CD4-positive, alpha-beta T cell (primary cell): ENCODE measurements at places on chromosomes 5 and 9. TPM values are rescaled to one million over a fixed set of nuclear protein-coding genes. Genes with fewer than 3 reads are reported as not detected.

DNA sequence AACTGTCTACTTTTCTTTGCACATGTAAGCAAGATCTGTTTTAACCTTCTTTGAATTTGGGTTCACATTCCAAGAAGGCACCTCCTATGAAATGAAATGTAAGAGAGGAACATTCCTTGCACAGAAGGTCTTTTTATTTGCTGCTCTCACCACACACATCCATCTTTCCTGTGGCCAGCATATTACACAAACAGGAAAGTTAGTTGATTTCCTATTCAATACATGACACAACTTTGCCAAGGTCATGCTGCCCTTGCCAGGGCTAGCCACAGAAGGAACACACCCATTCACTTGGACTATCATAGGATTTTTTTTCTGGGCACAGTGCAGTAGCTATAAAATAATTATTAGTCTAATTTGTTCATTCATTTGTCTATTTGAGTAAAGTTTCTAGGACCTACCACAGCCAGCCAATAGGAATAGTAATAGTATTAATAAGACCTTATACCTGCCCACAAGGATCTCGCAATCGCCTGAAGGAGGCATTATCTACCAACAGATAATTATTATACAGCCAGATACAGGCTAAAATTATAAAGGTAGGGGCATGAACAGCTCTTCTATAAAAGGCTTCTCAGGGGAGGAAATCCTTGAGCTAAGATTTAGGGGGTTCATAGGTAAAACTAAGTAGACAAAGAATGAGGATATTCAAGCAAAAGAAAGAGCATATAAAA is 78.1 kb upstream of the NREP start:
- no peaks in the 10 kb centered on the region for H3K27me3 ChIP-seq
- H3K36me3 ChIP-seq, result no peaks in the 10 kb centered on the region
- H3K4me1 ChIP-seq, result no peaks in the 10 kb centered on the region
- DNase-seq, result no peak
- H3K4me3 ChIP-seq, result no peak overlapping the region
- H3K27ac ChIP-seq, result no peak overlapping the region

- no peak overlapping the region for H3K27ac ChIP-seq
- H3K4me1 ChIP-seq, result no peaks in the 10 kb centered on the region
- no peak for DNase-seq
- H3K36me3 ChIP-seq, result no peaks in the 10 kb centered on the region
- no peak overlapping the region for H3K4me3 ChIP-seq
- no peaks in the 10 kb centered on the region for H3K27me3 ChIP-seq
Observed at GRCh38 chr5:10727861-10728260, 33.2 kb downstream of the DAP start.

DNA sequence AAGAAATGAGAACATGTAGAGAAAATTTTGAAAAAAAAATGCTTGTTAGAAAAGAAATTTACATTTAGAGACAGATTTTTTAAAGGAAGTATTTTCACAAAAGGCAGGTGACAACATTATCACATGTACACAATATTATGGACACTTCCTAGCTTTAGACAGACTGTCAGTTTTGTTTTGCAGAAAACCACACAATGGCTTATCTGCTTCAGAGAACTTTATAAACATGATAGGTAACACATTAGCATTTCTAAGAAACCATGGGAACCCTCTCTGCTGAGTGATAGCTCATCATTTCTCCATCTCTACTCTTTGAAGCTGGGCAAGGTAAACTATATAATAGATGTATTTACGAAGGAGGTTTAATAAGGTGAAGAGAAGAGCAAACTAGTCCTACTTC is 25.6 kb downstream of the POU5F2 start:
- DNase-seq, result no peak
- no peaks in the 10 kb centered on the region for H3K27me3 ChIP-seq
- H3K36me3 ChIP-seq, result no peaks in the 10 kb centered on the region
- no peak overlapping the region for H3K4me3 ChIP-seq
- H3K27ac ChIP-seq, result no peak overlapping the region
- no peaks in the 10 kb centered on the region for H3K4me1 ChIP-seq

- no peaks in the 10 kb centered on the region for H3K36me3 ChIP-seq
- no peak overlapping the region for H3K4me3 ChIP-seq
- H3K4me1 ChIP-seq, result no peaks in the 10 kb centered on the region
- H3K27me3 ChIP-seq, result no peaks in the 10 kb centered on the region
- DNase-seq, result no peak
Observed at GRCh38 chr9:86794391-86795046, 152.8 kb downstream of the GAS1 start.

- H3K27me3 ChIP-seq, result no peaks in the 10 kb centered on the region
- H3K4me1 ChIP-seq, result no peaks in the 10 kb centered on the region
- no peak overlapping the region for H3K27ac ChIP-seq
- H3K36me3 ChIP-seq, result no peaks in the 10 kb centered on the region
Observed at GRCh38 chr5:107123014-107123413, 547.7 kb downstream of the EFNA5 start.

GRCh38 chr9:99054581-99054980 is 50.3 kb upstream of the TGFBR1 start:
- H3K27me3 ChIP-seq, result no peaks in the 10 kb centered on the region
- no peak overlapping the region for H3K27ac ChIP-seq
- H3K36me3 ChIP-seq, result no peaks in the 10 kb centered on the region
- no peak for DNase-seq
- H3K4me3 ChIP-seq, result no peak overlapping the region

GRCh38 chr5:82176115-82176814 is 101.9 kb downstream of the RPS23 start:
- no peak overlapping the region for H3K4me3 ChIP-seq
- no peak overlapping the region for H3K27ac ChIP-seq
- no peaks in the 10 kb centered on the region for H3K27me3 ChIP-seq

- no peak overlapping the region for H3K27ac ChIP-seq
- peak overlapping the region; percentile 72 for H3K4me3 ChIP-seq
- no peak for DNase-seq
- no peaks in the 10 kb centered on the region for H3K27me3 ChIP-seq
Observed at GRCh38 chr5:75050415-75050814, 1.9 kb downstream of the GCNT4 start.

DNA sequence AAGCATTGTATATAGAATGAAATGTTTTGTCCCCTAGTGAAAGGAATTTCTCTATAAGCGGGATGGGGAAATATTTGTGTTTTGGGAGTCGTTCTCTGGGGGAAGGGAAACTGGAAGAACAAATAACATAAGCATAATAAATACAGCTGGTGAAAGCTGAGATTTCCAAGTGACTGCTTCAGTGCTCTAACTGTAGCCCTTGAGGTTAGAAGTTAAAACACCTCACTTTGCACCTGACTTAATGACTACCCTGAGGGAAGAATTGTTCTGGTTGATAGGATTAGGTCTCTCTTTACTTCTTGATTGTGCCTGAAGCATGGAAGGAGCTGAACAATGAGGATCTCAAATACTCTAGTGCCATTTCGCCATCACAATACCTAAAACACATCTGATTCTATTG is 307.4 kb downstream of the MAN2A1 start:
- H3K27me3 ChIP-seq, result no peaks in the 10 kb centered on the region
- H3K27ac ChIP-seq, result no peak overlapping the region
- DNase-seq, result no peak

GRCh38 chr5:10502578-10502977 is 60.9 kb downstream of the ROPN1L start:
- no peaks in the 10 kb centered on the region for H3K27me3 ChIP-seq
- no peaks in the 10 kb centered on the region for H3K36me3 ChIP-seq
- DNase-seq, result no peak
- H3K27ac ChIP-seq, result no peak overlapping the region

DNA sequence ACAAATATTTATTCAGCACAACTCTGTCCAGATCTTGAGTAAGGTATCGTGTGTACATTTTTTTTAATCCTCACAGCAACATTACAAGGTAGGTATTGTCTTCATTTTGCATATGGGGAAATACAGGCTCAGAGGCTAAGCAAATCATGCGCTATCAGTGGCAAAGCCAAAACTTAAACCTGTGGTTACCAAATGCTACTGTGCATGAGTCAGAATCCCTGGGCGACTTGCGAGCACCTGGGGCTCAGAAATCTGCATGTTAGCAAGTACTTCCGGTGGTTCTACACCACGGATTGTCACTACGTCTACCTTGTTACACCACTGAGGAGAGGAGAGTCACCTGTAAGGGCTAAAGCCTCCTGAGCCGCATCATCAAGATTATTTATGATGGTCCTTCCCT is 21.3 kb downstream of the C5orf58 start:
- peak overlapping the region; percentile 70 for H3K27ac ChIP-seq
- H3K4me1 ChIP-seq, result peaks cover 22% of the 10 kb centered on the region
- no peak overlapping the region for H3K4me3 ChIP-seq

DNA sequence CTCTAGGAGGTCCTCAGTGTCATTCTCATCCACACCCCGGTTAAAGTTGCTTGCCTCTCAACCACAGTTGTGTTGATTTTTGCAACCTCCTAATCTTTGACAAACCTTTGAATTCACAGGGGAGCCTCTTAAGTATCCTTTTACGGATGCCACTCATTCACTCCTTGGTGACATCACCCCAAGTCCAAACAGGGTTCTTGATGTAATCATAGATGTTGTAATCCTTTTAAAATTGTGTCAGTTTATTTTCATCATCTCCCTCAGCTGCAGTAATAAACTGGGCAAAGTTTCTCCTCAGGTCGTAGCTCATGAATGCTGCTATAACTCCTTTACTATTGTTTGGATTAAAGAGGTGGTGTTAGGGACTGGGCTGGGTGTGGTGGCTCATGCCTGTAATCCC is 637.2 kb upstream of the NUDT12 start:
- H3K27me3 ChIP-seq, result no peaks in the 10 kb centered on the region
- H3K36me3 ChIP-seq, result no peaks in the 10 kb centered on the region
- H3K27ac ChIP-seq, result no peak overlapping the region
- no peak overlapping the region for H3K4me3 ChIP-seq
- H3K4me1 ChIP-seq, result no peaks in the 10 kb centered on the region

GRCh38 chr5:172904643-172905345 is 54.4 kb upstream of the RPL26L1 start:
- H3K36me3 ChIP-seq, result peaks cover 19% of the 10 kb centered on the region
- H3K4me1 ChIP-seq, result no peaks in the 10 kb centered on the region
- H3K27me3 ChIP-seq, result no peaks in the 10 kb centered on the region
- H3K4me3 ChIP-seq, result no peak overlapping the region
- no peak overlapping the region for H3K27ac ChIP-seq

DNA sequence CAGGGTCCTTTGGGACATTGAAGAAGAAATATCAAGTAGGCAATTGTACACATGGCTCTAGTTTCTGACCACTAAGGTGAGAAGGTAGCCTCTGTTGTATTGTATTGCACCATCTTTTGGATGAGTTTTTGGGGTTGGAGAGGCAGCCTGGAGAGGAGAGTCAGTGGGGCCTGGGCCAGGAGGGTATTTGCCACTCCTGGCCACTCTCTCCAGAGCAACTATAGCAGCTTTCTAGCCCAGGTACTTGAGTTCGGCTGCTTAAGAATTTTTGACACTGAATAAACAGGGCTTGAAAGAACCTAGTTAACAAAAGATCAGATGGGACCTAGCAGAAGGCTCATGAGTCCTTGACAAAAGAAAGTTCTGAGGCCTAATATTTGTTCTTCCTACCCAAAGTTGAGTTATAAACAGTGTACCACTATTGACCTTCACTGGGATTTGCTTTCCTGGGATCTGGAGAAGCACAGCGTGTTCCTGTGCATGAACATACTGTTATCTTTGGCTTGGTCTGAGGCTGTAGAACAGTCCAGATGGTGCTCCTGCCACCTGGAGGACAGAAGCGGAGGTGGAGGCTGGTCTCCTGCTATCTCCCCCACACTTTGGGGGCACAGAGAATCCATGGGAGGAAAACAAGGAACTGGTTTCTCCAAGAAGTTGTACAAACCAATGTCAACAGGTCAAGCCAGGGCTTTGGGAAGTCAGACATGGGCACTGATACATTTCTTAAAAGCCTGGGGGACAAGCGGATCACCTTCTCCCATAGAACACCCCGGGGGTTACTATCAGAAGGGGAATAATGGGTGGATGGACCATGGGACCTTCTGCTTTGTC is 110.4 kb upstream of the LIFR start:
- H3K36me3 ChIP-seq, result no peaks in the 10 kb centered on the region
- no peak for DNase-seq
- H3K4me1 ChIP-seq, result no peaks in the 10 kb centered on the region
- no peak overlapping the region for H3K4me3 ChIP-seq

DNA sequence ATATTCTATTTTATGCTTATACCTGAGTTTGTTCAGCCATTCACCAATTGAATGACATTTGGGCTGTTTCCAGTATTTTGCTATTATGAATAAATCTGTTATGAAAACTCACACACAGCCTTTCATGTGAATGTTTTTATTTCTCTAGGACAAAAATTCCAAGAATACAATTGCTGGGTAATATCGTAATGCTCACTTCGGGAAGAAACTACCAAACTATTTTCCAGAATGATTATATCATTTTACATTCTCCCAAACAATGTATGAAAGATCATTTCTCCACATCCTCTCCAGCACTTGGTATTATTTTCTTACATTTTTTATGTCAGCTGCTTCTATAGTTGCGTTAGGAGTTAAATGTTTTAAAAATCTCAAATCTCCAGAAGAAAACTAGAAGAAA is 58.3 kb upstream of the LHFPL2 start:
- DNase-seq, result no peak
- H3K4me3 ChIP-seq, result no peak overlapping the region
- no peaks in the 10 kb centered on the region for H3K27me3 ChIP-seq
- no peaks in the 10 kb centered on the region for H3K36me3 ChIP-seq

GRCh38 chr9:123450098-123450770 is 94.2 kb downstream of the CRB2 start:
- DNase-seq, result no peak
- no peaks in the 10 kb centered on the region for H3K4me1 ChIP-seq
- no peak overlapping the region for H3K27ac ChIP-seq
- H3K4me3 ChIP-seq, result no peak overlapping the region

DNA sequence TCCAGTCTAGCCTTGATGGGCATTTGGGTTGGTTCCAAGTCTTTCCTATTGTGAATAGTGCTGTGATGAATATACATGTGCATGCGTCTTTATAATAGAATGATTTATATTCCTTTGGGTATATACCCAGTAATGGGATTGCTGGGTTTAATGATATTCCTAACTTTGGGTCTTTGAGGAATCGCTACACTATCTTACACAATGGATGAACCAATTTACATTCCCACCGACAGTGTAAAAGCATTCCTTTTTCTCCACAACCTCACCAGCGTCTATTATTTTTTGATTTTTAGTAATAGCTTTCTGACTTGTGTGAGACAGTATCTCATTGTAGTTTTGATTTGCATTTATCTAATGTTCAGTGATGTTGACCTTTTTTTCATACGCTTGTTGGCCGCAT is 1040.1 kb downstream of the MAT2B start:
- H3K36me3 ChIP-seq, result no peaks in the 10 kb centered on the region
- H3K27me3 ChIP-seq, result no peaks in the 10 kb centered on the region
- no peak for DNase-seq
- no peaks in the 10 kb centered on the region for H3K4me1 ChIP-seq
- no peak overlapping the region for H3K4me3 ChIP-seq

The FOXI1 gene
- not detected for total RNA-seq

The SLC31A1 gene
- total RNA-seq, result 12.1 TPM

The MAN1B1 gene
- 60.9 TPM for total RNA-seq

The ZNF367 gene
- 6.5 TPM for total RNA-seq

The PTPRD gene
- not detected for total RNA-seq

The TMEM252 gene
- not detected for total RNA-seq

The GNAQ gene
- total RNA-seq, result 55.9 TPM

The IFNA10 gene
- not detected for total RNA-seq

The RAI14 gene
- total RNA-seq, result 0.20 TPM

The S100Z gene
- 0.22 TPM for total RNA-seq

The IRGM gene
- 4.0 TPM for total RNA-seq

The HTR1A gene
- not detected for total RNA-seq

The TMEM215 gene
- not detected for total RNA-seq

The CKMT2 gene
- 0.17 TPM for total RNA-seq
